Panc1 (cell line): ENCODE measurements at places on chromosomes 11 and 22.

DNA sequence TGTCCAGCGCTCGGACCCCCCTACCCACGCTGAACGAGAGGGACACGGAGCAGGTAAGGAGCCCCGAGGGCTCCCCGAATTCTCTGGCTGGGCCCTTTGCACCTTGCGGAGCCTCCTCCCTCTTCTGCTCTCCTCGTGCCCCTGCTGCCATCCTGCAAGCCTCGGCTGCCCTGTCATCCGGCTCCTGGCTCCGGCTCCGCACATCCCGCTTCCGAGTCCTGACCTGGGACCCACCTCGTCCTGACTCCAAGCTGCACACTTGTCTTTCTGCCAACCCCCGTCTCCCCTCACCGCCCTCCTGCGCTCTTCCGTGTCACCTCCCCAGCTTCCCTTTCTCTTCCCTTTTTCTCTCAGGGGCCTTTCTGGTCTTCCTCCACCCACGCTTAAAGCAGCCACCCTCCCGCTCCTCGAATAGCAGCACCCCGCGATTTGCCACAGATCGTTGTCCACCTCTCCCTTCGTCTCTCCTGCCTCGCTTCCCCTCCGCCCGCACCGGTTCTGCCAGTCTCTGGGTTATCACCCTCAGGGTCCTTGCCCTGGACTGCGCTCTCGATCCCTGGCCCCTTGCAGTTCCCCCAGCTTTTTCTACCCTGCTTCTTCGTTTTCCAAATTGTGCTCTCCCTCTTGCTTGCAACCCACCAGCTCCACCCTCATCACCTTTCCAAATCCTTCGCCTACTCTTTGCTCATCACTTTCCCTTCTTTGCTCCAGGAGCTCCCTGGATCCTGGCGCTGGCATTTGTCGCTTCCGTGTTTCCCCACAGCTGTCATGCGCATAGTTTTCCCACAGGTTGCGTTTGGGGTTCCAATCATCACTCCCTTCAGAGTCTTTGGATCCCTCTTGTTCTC lies 822 bp downstream of the MARK2 start:
- peak overlapping the region; percentile 94 for H3K4me3 ChIP-seq
- no peaks in the 10 kb centered on the region for H3K36me3 ChIP-seq
- DNase-seq: no peak
- peaks cover 18% of the 10 kb centered on the region for H3K4me1 ChIP-seq
- H3K27me3 ChIP-seq: no peaks in the 10 kb centered on the region
- H3K27ac ChIP-seq: peak overlapping the region; percentile 88

DNA sequence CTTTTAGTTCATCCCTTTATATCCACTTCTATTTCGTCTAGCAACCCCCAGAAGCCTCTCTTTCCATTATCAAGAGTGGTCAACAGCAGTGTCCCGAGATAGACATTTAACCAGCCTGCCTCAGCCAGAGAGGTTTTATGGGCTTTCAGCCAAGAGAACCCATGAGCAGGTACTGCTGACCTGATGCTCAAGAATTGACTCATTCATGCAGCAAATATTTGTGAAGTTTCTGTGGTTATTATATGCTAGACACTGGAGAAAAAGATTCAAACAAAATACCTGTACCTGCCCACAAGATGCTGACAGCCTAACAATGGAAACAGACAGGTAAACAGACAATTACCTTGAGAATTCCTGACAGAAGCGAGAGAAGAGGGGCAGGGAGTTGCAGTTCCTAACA lies 9.7 kb upstream of the LRRC55 start:
- no peak overlapping the region for H3K27ac ChIP-seq
- H3K27me3 ChIP-seq: peaks cover 8% of the 10 kb centered on the region; the same call in 1 of the 2 replicates
- no peaks in the 10 kb centered on the region for H3K36me3 ChIP-seq
- DNase-seq: no peak
- H3K4me1 ChIP-seq: no peaks in the 10 kb centered on the region

GRCh38 chr11:68150037-68150436 lies 28.8 kb upstream of the CHKA start:
- no peak overlapping the region for H3K4me3 ChIP-seq
- H3K27ac ChIP-seq: peak overlapping the region; percentile 72
- H3K36me3 ChIP-seq: no peaks in the 10 kb centered on the region
- no peaks in the 10 kb centered on the region for H3K27me3 ChIP-seq
- peaks cover 53% of the 10 kb centered on the region for H3K4me1 ChIP-seq

- no peak for DNase-seq
- no peaks in the 10 kb centered on the region for H3K27me3 ChIP-seq
Measured at GRCh38 chr22:40401981-40402406, 31.6 kb downstream of the SGSM3 start.

GRCh38 chr11:103878646-103879045 lies 157.8 kb upstream of the DDI1 start:
- no peaks in the 10 kb centered on the region for H3K27me3 ChIP-seq
- H3K36me3 ChIP-seq: no peaks in the 10 kb centered on the region
- H3K4me1 ChIP-seq: no peaks in the 10 kb centered on the region
- no peak overlapping the region for H3K27ac ChIP-seq
- no peak for DNase-seq

DNA sequence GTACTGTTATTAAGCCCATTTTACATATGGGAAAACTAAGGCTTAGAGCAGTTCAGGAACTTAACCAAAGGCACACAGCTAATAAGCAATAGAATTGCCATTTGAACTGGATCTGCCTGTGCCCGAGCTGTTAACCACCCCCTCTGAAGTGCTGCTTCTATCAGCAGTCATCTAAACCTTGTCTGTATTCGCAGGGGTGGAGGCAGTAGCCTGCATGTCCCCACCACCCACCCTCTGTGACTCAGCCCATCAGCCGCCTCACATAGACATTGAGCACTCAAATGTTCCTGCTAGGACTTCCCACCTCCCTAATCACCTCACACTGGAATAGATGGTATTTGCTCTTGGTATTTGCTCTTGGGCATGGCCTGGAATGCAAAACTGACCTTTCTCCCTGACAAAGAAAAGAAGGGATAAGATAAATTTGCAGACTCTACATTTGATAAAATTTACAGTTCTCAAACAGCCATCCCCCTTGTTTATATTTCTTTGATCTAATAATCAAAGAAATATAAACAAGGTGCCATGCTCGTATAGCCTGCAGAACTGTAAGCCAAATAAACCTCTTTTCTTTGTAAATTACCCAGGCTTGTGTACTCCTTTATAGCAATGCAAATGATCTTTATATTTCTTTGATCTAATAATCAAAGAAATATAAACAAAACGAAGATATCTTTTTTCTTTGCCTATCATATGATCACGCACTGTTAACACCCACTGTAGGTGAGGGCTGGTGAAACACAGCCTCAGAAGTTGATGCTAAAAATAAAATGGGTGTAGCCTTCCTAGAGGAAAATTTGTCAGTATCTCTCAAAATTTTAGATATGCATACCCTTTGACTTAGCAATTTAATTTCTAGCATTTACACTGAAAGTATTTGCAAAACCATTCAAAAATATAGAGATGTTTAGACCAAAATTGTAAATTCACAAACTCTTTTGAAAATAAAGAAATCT lies 15.9 kb downstream of the DKK3 start:
- no peak overlapping the region for H3K4me3 ChIP-seq
- no peaks in the 10 kb centered on the region for H3K36me3 ChIP-seq
- peak overlapping the region; percentile 36 for H3K27ac ChIP-seq
- peaks cover 29% of the 10 kb centered on the region for H3K4me1 ChIP-seq

DNA sequence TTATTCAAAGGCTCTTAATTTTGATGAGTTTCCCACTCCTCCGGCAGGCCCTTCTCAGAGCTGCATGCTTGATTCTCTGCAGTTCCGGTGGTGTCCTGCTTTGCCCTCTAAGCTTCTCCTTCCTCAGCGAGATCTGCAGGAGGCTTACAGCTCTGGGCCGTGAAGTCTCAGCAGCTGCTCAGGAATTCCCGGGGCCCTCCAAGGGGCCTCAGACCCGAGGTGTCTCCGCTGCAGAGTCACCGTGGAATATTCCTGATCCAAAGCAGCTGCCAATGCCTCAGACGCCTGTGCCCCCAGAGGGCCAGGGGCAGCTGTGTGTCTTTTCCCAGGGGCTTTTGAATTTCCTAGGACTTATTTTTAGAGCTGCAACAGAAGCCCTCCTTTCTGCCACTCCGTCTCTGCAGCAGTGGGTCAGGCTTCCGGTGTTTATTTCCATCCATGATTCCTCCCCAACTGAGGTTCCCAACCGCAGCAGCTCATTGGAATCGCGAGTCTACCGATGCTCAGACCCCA lies 37.2 kb downstream of the RPS6KA4 start:
- no peak overlapping the region for H3K27ac ChIP-seq
- H3K4me3 ChIP-seq: no peak overlapping the region
- H3K27me3 ChIP-seq: no peaks in the 10 kb centered on the region
- H3K36me3 ChIP-seq: no peaks in the 10 kb centered on the region

DNA sequence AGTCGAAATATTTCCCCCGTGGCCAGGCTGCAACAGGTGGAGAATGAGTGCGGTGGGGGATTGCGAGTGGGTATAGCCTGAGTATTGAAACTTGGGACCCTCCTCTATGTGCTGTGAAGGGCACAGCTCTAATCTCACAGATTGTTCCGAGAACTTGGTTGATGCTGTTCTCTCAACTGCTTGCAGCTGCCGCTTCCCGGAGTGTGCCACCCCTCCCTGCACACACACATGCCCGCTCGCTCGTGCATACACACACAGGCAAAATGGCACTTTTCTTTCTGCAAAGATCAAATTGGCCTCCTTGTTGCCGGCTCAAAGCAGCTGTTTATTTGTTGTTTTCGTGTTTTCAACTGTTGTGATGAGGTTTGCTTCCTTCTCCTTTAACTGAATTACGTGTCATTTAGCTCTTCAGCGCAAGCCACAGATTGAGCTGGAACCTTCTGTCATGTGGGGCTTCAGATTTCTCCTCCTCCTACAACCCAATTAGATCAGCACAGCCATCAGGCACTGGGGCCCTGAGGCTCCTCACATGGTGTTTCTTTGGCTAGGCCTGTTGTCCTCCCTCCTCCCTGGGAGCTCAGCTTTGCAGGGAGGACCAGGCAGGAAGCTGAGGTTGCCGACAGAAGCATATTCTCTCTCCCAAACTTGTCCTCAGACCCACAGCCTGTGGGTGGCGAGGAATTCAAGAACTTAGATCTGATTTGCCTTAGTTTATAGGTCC lies 13.9 kb upstream of the B3GAT1 start:
- DNase-seq: no peak
- H3K36me3 ChIP-seq: no peaks in the 10 kb centered on the region
- H3K27ac ChIP-seq: no peak overlapping the region
- no peaks in the 10 kb centered on the region for H3K4me1 ChIP-seq

DNA sequence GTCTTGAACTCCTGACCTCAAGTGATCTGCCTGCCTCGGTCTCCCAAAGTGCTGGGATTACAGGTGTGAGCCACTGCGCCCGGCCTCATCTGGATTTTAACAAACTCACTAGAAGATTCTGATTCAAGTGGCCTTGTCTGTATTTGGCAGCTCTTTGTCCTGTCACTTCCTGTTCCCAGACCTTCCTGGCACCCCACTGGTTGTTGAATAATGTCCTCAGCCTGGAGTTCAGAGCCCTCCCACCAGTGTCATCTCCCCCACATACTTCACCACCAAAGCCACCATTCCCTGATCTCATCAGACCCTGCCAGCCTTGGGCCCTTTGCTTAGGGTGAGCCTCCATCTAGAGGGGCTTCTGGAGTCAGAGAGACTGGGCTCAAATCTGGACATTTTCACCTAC lies 3.3 kb downstream of the PELI3 start:
- H3K27ac ChIP-seq: no peak overlapping the region
- no peaks in the 10 kb centered on the region for H3K27me3 ChIP-seq
- DNase-seq: no peak
- H3K4me1 ChIP-seq: peaks cover 11% of the 10 kb centered on the region
- H3K36me3 ChIP-seq: no peaks in the 10 kb centered on the region

DNA sequence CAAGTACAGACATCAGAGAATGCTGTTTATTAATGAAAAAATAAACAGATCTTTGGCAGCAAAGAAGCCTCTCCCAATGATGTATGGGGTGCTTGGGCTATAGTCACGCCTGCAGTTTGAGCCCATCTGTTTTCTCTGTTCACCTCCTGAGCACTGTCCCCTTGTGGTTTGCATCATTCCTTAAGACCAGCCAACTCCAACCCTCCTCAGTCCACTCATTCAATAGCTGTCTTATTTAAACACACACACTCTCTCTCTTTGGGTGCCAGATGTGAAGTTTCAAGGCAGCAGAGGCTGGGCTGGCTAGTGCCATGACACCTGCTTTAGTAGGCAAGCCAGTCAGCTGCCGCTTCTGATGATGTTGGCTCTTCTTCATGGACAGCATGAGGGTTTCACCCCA lies 58.1 kb downstream of the POLD3 start:
- no peak for DNase-seq
- no peaks in the 10 kb centered on the region for H3K27me3 ChIP-seq
- H3K4me3 ChIP-seq: no peak overlapping the region
- H3K36me3 ChIP-seq: no peaks in the 10 kb centered on the region
- H3K27ac ChIP-seq: no peak overlapping the region
- no peaks in the 10 kb centered on the region for H3K4me1 ChIP-seq

DNA sequence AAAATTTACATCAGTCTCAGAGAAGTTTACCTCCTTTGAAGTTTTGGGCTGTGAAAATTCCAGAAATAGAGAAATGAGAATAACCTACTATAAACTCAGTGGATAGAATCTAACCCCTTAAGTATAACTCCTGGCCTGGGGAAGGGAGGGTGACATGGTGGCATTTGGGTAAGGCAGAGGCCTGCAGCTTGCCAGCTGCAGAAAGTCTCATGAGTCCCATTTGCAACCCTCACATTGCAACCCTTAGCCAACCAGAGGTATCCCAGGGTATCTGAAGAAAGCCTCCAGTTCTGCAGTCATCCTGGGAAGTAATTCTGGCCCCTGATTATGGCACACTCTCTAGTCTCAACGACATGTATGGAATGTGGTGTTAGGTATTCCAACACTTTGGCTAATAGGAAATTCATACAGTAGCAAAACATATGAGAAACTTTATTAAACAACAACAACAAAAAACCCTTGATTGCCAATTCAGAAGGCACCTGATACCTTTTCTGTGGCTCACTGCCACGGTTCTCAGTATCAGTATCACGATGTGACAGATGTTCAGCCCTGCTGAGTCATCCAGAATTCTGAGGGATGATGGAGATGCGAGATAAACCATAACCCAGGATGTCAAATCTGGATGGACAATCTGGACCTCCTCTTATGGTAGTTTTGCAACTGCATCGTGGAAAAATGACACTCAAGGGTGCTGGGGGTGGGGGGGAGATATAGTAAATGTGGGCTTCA lies 743.4 kb downstream of the NELL1 start:
- H3K27me3 ChIP-seq: no peaks in the 10 kb centered on the region
- H3K36me3 ChIP-seq: no peaks in the 10 kb centered on the region
- H3K27ac ChIP-seq: no peak overlapping the region
- H3K4me1 ChIP-seq: no peaks in the 10 kb centered on the region
- DNase-seq: no peak

- no peaks in the 10 kb centered on the region for H3K4me1 ChIP-seq
- no peaks in the 10 kb centered on the region for H3K36me3 ChIP-seq
- H3K27me3 ChIP-seq: 0 out of 2 replicates have a peak, but pooled peaks cover 2% of the 10 kb centered on the region
- no peak overlapping the region for H3K27ac ChIP-seq
Measured at GRCh38 chr11:120587299-120587698, 75.8 kb downstream of the GRIK4 start.

DNA sequence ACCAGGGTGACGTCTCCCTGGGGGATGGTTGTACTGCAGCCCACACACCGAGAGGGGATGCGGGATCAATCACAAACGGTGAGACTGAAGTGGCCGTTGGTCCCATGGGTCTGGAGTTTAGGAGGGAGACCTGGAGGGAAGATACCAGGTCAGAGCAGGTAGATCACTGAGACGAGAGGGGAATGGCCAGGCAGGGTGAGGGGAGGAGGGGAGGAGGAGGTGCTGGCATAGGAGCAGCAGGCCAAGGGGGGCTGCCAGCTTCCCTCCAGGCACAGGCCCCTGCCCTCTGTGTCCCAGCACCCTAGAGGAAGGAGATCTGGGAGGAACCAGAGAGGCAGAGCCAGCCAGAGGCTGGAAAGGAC lies 7.0 kb downstream of the MAPK8IP2 start:
- no peak overlapping the region for H3K27ac ChIP-seq
- no peak for DNase-seq
- no peaks in the 10 kb centered on the region for H3K27me3 ChIP-seq
- H3K4me1 ChIP-seq: no peaks in the 10 kb centered on the region
- no peaks in the 10 kb centered on the region for H3K36me3 ChIP-seq
